Astrocyte of the cerebellum (primary cell): ENCODE measurements at places on chromosomes 4 and X.
A peak's percentile ranks its signal among the peaks of the same experiment; 100 is the strongest.

GRCh38 chr4:103994059-103994458 lies 274.3 kb upstream of the TACR3 start:
- no peak for DNase-seq

GRCh38 chr4:71026086-71026485 lies 32.6 kb downstream of the DCK start:
- peak; percentile 68 for DNase-seq

GRCh38 chr4:68079928-68080327 lies 49.7 kb downstream of the TMPRSS11F start:
- DNase-seq = no peak

GRCh38 chr4:95833711-95834194 lies 6.1 kb upstream of the PDHA2 start:
- DNase-seq = no peak

DNA sequence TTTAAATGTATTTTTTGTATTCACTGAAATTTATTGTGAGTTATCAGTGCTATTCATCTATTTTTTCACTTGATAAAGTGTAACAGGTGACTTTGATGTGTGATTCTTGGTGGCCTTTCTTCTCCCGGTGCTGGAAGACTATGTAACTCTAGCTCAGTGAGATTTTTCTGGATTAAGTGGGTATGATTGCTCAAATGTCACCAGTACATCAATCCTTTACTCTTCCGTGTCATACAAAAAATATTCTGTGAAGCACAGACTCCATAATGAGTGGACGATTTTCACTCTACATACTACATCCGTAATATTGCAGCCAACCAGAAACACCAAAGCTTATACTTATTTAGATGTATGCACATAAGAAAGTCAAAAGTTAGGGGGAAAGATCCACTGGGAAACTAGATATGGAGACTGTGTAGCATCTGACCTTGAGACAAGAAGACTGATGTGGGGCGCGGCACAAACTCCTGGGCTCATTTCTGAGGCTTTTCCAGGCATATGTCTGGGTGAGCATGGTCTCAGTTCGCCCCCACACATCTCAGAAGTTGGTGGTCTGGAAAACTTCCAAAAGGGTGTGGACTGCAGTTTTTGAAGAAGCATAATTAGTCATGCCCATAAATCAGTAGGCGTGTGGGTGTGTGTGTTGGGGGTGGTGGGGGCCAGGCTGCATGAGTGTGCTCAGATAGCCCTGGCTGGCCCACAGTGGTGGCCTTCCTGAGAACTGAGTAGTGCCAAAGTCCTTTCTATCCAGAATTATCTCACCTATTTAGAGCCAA lies 53.9 kb upstream of the TENM3 start:
- DNase-seq = peak; percentile 80

- no peak for DNase-seq
Observed at GRCh38 chr4:15042529-15043167, 40.4 kb downstream of the CPEB2 start.

- no peak for DNase-seq
Observed at GRCh38 chr4:129111919-129112318, 16.0 kb downstream of the C4orf33 start.

DNA sequence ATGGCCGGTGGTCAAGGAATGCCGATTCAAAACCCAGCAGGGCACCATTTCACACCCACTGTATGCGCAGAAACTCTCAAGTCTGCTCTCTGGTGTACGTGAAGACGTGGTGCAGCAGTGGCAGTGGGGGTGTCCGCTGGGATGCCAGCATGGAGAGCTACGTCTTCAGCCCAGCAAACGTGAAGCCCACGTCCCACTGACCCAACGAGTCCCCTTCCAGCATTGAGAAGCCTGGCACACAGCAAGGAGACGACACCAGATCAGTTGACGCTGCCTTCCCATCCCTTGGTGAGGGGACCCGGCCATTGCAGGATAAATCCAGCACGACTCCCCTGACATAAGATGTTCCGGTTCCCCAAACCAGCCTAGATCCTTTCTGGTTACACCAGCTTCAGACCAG lies 2.2 kb upstream of the PLXNB3 start:
- DNase-seq = no peak

DNA sequence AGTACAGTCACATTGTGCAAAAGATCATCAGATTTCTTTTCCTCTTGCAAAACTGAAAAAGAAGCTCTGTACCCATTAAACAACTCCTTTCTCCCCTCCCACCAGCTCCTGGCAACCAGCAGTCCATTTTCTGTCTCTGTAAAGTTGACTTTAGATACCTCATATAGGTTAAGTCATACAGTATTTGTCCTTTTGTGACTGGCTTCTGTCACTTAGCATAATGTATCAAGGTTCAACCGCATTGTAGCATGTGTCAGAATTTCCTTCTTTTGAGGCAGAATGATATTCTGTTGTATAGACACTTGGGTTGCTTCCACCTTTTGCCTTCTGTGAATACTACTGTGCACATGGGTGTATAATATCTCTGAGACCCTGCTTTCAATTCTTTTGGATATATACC lies 121.8 kb downstream of the SH3KBP1 start:
- no peak for DNase-seq

DNA sequence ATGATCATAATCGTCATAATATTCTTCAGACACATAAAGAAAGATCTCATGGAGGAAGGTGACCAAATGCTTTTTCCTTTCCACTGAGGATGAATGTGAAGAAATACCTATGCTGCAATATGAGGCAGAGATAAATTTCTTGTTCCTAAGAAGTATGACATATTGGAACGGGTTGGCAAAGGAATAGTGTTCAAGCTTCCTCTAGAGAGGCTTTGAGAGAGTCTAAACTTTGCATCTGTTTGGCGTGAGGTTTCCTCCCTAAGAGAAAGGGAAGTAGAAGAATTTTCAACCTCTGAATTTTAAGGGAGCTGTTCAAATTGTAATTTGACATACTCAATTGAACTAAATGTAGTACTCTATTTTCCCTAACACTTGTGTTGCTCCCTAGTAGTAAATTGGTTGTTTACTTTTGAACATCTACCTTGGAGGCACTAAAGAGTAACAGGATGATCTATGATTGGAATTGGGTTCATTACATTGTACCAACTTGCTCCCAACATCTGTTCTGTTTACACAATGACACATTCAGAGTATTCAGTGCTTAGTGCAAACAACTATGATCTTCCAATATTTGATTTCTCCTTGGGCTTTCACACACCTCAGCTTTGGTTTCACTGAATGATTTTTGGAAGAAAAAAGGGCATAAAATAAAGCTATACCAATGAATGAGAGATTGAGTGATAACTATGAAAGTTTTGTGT lies 122.0 kb downstream of the CORIN start:
- no peak for DNase-seq

GRCh38 chr4:182806259-182807252 lies 110.6 kb downstream of the DCTD start:
- DNase-seq = peak; percentile 22

DNA sequence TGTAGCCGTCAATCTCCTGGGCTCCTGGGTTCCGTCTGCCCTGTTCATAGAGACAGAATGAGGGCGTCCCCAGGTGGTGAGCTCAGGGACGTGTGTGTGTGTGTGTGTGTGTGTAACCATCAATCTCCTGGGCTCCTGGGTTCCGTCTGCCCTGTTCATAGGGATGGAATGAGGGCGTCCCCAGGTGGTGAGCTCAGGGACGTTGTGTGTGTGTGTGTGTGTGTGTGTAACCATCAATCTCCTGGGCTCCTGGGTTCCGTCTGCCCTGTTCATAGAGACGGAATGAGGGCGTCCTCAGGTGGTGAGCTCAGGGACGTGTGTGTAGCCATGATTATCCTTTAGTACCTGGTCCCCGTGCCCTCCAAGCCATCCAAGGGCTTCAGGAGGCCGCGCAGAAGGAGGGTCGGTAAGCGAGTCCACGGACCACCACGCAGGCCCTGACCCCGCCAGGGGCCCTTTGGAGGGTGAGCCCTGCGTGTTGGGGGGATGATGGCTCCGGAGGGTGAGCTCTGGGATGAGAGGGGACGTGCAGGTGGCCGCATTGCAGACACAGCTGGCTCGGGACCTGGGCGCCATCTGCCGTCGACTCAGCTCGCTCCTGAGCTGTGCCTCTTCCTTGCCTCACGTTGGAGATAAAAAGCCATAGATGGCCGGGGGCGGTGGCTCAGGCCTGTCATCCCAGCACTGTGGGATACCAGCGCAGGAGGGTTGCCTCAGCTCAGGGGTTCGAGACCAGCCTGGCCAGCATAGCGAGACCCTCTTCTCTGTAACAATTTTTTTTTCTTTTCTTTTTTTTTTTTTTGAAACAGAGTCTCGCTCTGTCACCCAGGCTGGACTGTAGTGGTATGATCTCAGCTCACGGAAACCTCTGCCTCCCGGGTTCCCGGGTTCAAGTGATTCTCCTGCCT lies 5.4 kb upstream of the GTPBP6 start:
- DNase-seq = peak; percentile 70

DNA sequence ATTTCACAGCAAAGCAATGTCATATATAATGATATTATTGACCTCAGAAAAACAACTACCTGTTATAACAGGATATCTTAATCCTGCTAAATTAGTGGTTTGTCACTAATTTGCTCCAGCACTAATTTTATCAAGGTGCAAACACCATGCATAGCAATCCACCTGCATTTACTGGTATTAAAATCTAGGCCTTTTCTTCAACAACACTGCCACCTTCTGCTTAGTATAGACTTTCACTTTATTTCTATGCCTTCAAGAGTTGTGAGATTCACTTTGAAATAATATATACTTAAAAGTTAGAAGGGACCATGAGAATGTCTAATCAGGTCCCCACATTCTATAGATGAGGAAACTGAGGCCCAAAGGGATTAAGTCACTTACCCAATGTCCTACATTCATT lies 82.1 kb upstream of the IQCM start:
- peak; percentile 16 for DNase-seq

DNA sequence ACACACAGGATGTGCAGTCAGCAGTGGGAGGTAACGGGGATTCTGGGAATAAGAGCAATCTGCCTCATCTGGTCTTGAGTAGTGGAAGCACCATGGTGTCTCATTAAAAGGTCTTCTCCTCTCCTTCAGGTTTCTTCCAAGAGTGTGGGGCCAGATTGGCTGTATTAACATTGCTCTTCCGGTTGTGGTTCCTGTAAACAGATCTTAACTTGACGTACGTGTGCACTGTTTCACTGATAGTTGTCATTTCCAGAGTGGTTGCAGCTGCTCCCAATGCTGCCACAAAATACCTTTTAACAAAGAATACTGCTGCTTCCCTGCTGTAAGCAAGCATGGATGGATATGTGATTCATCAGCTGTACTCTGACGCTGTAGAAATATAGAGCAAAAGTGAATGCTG lies 1443.4 kb upstream of the TENM3 start:
- no peak for DNase-seq

DNA sequence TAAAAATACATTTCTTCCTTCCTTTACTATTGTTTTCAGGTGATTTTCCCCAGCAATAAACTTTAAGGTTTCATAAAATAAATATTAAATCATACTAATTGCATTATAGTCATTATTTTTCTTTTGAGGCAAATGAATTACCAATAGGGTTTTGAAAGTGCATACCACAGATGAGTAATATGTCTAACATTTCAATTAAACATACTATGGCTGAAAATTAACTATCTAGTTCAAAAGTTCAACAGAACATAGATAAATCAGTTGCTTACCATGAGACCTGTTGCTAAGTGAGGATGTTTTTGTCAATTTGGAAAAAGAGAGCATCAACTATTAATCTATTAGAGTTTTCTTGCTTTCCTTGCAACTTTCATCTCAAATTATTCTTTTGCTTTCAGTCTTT lies 35.0 kb downstream of the NPY5R start:
- no peak for DNase-seq

GRCh38 chr4:99868126-99868596 lies 26.1 kb downstream of the LAMTOR3 start:
- DNase-seq = peak; percentile 19

DNA sequence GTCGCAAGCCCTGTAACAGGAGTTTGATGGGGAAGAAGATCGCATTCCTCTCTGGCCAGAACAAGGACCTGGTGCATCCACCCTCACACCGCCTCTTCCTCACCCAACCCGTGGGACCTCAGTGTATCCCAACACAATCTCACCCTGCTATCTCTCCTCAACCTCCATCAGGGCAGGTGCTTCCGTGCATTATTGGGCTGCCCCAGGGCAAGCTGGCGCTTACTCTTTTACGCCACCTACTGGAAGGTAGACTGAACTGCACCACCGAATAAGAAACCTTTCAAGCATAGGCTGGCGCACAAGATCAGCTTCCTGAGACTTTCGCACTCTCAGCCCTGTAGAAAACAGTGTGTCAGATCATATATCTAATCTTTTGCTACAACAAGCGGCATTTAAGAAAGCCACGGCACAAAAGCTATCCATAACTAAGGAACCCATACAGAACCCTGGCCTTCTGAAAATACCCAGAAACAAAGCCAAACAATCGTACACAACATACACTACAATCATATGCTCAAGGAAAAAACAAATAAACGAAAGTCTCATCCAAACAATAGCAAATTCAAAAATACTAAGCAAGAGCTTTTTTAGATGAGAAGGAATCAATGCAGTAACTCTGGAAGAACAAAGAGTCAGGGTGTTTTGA lies 209.3 kb downstream of the UGT8 start:
- DNase-seq = no peak

DNA sequence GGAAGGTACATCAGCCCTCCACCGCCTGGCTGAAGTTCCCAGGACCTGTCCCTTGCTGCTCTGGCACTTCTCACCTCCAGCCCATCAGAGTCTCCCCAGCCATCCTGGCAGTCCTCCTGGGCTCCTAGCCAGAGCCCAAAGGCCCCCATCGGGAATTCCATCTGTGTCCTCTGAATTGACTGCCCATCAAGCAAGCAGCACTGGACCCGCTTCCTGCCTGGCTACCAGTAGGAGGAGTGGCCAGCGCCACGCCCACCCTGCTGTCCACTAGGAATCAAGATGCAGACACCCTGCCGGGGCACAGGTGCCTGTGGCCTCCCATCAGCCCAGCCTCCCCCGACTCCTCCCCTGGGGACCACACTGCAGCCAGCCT lies 47.2 kb downstream of the C4orf50 start:
- DNase-seq = no peak

DNA sequence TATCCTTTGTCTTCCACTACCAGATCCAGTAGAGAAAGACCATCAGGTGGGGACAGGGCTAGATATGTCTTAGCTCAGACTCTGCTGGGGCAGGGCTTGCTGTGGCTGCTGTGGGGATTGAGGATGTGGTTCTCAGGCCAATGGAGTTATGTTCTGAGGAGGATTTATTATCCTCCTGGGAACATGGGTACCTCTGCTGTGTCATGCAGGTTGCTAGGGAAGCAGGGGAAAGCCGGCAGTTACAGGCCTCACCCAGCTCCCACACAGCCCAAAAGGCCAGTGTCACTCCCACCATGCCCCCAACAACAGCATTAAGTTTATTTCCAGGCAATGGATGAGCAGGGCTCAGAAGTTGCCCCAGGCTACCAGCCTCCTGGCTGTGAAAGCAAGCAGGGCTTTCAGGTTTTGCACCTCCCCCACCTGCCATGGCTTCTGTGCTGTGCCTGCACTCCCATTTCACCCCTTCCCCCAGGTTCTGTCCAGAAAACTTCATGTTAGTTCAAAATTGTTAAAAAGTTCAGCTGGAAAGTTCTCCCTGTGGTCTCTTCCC lies 879.9 kb downstream of the ARAP2 start:
- DNase-seq = no peak

- DNase-seq = no peak
Observed at GRCh38 chr4:6196324-6196723, 4.0 kb downstream of the JAKMIP1 start.

DNA sequence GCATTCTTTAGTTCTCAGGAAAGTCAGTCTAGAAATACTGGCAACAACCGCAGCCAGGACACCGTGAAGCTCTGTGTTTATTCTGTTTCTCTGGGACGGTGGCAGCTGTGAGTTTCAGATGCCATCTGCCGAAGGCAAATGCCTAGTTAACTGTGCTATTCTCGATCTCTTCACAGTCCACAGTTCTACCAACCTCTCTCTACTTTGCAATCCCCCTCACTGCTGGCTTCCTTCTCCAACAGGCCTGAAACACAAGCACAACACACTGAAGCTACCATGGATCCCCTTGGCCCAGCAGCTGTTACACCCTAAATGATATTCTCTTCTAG lies 118.8 kb downstream of the ZNF827 start:
- DNase-seq = no peak
